ENCODE measurements at places on chromosomes 4 and X.

DNA sequence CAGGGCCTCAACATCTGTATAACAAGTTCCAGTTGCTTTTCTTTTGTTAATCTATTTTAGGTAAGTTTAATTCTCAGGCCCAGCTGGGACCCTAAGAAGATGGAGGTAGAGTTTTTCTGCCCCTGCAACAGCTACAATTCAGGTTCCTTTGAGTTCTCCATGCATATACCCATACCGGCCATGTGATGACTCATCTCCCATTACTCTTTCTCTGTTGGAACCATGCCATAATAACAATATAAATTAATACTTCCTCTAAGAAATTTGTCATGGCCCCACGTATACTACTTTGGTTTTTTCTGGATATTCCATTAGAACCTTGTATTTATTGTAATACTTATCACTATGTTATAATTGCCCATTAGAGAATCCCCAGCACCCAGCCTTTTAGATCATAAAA, 1.3 kb upstream of the INTU start:
- no peak for DNase-seq

DNA sequence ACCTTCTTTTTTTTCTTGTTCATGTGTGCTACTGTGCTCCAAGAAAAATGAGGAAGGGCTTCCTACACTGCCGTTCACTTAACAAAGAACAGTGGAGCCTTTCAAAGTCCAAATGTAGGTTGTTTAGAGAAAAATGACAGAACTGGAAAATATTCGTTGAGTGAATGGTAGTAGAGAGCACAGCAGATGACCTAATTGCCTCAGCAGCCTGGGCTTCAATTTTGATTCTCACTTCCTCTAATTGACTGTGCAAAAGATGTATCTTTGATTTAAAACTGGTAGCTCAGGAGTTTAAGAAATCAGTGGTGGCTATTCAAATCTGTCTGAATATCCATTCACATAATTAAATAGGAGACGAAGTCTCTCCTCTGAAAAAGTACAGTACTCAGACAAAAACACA, 5.2 kb downstream of the NLGN4X start:
- no peak for DNase-seq

GRCh38 chrX:113289503-113289902, 448.9 kb upstream of the AMOT start:
- no peak for DNase-seq

GRCh38 chr4:869776-870175, 43.8 kb upstream of the CPLX1 start:
- DNase-seq, result no peak

DNA sequence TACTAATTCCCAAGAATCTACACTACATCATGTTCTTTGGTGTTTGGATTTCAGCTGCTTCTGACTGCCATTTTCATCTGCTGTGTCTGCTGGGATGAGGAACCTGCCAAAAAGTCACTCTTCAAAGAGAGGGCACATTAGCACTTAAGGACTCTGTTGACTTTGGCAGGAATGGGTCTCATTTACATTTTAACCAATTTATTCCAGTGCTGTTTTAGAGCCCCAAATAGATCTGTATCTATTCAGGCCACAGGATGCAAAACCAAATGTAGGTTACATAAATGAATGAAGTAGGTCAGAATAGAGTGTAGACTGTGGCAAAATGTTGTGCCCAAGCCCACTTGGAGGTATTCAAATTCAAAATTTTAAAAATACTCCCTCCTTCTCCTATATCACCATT, 14.4 kb downstream of the TXK start:
- DNase-seq, result no peak

- no peak for DNase-seq
Observed at GRCh38 chrX:148582353-148582752, 81.9 kb downstream of the AFF2 start.
